IgD-negative memory B cell (primary cell): ENCODE measurements at places on chromosomes 16 and 17. TPM values are rescaled to one million over a fixed set of nuclear protein-coding genes. Genes with fewer than 3 reads are reported as not detected.

The UBN1 gene
- 15.9 TPM for polyA plus RNA-seq

The CPHXL2 gene
- 0.18 TPM for polyA plus RNA-seq

The ZFP3 gene
- 1.4 TPM for polyA plus RNA-seq

The NOL11 gene
- 24.1 TPM for polyA plus RNA-seq

The PIRT gene
- not detected for polyA plus RNA-seq

The KRT32 gene
- polyA plus RNA-seq = not detected

The KRT31 gene
- polyA plus RNA-seq = not detected

The LITAFD gene
- polyA plus RNA-seq = not detected

The NME4 gene
- polyA plus RNA-seq = 106 TPM

The NEUROD2 gene
- polyA plus RNA-seq = not detected

The GP1BA gene
- polyA plus RNA-seq = 0.26 TPM

The WNT9B gene
- not detected for polyA plus RNA-seq

The SALL1 gene
- not detected for polyA plus RNA-seq

The RDM1 gene
- not detected for polyA plus RNA-seq

The KRTAP3-2 gene
- not detected for polyA plus RNA-seq

The TOM1L1 gene
- polyA plus RNA-seq = not detected

The KRTAP2-1 gene
- polyA plus RNA-seq = not detected

The HOXB4 gene
- 0.14 TPM for polyA plus RNA-seq

The ADAD2 gene
- not detected for polyA plus RNA-seq

The SOST gene
- not detected for polyA plus RNA-seq

The CTF1 gene
- not detected for polyA plus RNA-seq

The TSNAXIP1 gene
- polyA plus RNA-seq = not detected

The LLGL2 gene
- polyA plus RNA-seq = 21.8 TPM

The SLC6A2 gene
- polyA plus RNA-seq = not detected

The NPIPB6 gene
- 0.29 TPM for polyA plus RNA-seq

The CA4 gene
- not detected for polyA plus RNA-seq

The CHP2 gene
- not detected for polyA plus RNA-seq

The MT1A gene
- not detected for polyA plus RNA-seq

The QPRT gene
- not detected for polyA plus RNA-seq

The GDPD1 gene
- 2.6 TPM for polyA plus RNA-seq

The C16orf96 gene
- 0.05 TPM for polyA plus RNA-seq

The ABCA8 gene
- polyA plus RNA-seq = not detected

The GNAO1 gene
- 0.58 TPM for polyA plus RNA-seq

The PDE6G gene
- 1.5 TPM for polyA plus RNA-seq

The MSL1 gene
- polyA plus RNA-seq = 10.1 TPM

The MYH1 gene
- polyA plus RNA-seq = not detected

The KRTAP4-6 gene
- not detected for polyA plus RNA-seq

The KCNJ2 gene
- not detected for polyA plus RNA-seq

The SEZ6L2 gene
- polyA plus RNA-seq = not detected

The GABARAP gene
- polyA plus RNA-seq = 1,138 TPM

The RAB37 gene
- 76.5 TPM for polyA plus RNA-seq

The KRTAP1-5 gene
- polyA plus RNA-seq = not detected

The LRRC59 gene
- 22.6 TPM for polyA plus RNA-seq
